ENCODE measurements at places on chromosomes 3 and 15.

DNA sequence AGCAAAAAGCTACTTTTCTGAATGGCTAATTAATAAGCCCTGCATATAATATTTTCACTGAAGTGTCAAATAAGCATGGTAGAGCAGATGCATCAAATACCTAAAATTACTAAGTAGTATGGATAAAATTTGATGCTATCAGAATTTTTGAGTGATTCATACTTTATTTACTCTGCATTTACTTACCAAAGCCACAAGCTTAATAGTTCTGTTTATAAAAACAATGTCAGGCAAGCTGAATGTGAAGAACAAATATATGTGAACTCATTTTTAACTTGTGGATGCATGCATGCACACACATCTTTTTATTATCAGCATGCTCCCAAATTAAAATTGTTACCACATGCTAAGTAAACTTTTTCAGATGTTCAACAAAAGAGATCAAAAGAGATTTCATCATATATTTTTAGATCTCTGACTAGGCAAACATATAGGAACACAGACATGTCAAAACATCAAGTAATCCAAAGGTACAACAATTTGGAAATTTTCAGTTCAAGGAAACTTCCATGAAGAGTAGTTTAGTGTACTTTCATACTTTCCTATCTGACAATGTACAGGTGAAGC, 969.4 kb downstream of the ROBO1 start:
- H3K27ac ChIP-seq = no peak overlapping the region
- no peak for DNase-seq
- H3K36me3 ChIP-seq = no peaks in the 10 kb centered on the region

GRCh38 chr3:35908366-35909232, 269.3 kb downstream of the ARPP21 start:
- no peaks in the 10 kb centered on the region for H3K27me3 ChIP-seq
- H3K4me3 ChIP-seq = no peak overlapping the region
- H3K27ac ChIP-seq = no peak overlapping the region
- DNase-seq = no peak
- no peaks in the 10 kb centered on the region for H3K4me1 ChIP-seq

DNA sequence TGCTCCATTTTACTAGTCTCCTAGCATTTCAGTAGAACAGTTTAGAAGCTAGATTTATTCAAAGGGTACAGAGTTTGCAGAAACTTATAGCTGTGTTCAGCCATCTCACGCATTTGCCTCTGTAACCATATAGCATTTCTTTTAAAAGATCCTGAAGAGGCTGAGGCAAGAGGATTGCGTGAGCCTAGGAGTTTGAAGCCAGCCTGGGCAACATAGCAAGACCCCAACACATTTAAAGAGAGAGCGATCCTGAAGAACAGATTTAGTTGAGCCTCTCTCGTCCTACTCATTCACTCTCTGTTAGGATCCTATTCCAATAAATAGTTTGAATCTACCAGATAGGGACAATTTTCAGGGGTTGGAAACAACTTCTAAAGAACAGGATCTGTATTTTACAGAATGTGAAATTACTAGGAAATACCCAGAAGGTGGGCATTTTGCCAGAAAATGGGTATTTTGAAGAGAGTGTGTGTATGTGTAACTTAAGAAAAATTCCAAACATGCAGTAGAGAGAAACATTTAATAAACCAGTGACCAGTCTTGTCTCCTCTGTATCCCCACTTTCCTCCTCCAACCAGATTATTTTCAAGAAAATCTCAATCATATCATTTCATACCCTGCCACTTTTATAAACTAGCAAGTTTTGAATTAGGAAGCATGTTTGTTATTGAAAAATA, 4.5 kb downstream of the EIF3J start:
- H3K27ac ChIP-seq = peak overlapping the region; percentile 39
- peaks cover 42% of the 10 kb centered on the region for H3K4me1 ChIP-seq
- DNase-seq = no peak
- H3K36me3 ChIP-seq = peaks cover 77% of the 10 kb centered on the region
- H3K27me3 ChIP-seq = no peaks in the 10 kb centered on the region
- no peak overlapping the region for H3K4me3 ChIP-seq

DNA sequence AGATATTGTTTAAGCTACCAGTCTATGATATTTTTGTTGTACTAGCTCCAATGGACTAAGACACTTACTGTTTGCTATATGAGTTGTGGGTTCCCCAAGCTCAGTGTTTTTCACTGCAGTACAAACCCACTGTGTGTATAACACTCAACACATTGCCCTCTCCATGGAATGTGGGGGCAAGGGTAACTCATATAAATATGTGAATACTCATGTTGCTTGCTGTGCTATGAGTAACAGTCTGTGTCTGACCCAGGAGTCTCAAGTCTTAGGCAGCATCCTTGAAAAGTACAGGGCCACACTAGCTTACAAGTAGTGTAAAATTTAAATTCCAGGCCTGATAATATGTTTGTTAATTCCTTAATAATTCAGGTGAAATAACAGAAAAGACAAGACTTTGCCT, 22.5 kb upstream of the CNTN3 start:
- H3K36me3 ChIP-seq = no peaks in the 10 kb centered on the region
- DNase-seq = no peak
- no peak overlapping the region for H3K4me3 ChIP-seq
- H3K27me3 ChIP-seq = no peaks in the 10 kb centered on the region

All from RWPE2 (cell line).